Stimulated activated CD8-positive, alpha-beta memory T cell treated with anti-CD3 and anti-CD28 coated beads, Interleukin-4, amount 100 ng/mL, for 1 hour (primary cell): ENCODE measurements at places on chromosomes 7 and 10.
A peak's percentile ranks its signal among the peaks of the same experiment; 100 is the strongest.

GRCh38 chr7:94577357-94577756 lies 67.7 kb downstream of the CASD1 start:
- DNase-seq: no peak

DNA sequence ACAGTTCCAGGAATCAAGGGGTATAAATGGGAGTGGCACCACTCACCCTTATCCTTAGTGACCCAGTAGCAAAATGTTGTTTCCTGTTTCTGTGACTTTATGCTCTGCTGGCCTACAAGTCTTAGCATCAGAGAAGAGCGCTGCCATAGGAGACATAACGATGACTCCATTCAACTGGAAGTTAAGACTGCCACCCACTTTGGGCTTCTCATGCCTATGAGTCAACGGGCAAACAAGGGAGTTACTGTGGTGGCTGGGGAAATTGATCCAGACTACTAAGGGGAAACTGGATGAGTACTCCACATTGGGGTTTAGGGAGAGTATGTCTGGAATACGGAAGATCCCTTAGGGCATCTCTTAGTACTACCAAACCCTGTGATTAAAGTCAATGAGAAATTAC lies 40.6 kb upstream of the PIK3CG start:
- no peak for DNase-seq

GRCh38 chr10:63977329-63977923 lies 456.2 kb downstream of the REEP3 start:
- no peak for DNase-seq

DNA sequence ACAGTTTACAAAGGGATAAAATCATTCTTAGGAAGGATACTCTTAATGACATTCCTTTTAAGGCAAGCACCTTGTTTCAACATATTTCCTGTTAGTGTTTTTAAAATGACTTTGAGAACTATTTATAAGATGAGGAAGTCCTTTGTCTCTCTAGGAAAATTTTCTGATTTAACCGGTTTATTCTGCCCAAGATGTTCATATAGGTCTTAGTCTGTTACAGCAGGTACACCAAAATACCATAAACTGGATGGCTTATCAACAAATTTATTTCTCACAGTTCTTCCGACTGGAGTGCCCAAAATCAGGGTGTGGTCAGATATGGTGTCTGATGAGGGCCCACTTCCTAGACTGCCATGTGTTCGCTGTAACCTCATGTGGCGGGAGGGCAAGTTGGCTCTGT lies 77.9 kb downstream of the GSAP start:
- no peak for DNase-seq

DNA sequence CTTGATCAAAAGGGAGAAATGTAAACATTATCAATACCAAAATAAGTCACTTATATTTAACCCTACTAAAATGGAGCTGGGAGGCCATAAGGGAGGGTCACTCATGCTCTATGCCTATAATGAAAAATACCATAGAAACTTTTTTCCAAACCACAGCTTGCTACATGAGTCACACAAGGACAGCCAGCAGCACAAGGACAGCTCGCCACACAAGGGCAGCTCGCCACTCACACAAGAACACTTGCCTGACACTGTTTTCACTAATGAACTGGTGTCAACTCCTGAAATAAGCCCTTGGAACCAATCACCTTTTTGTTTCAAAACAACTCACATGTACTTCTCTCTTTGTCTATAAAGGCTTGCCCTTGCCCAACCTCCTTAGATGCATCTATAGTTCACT lies 43.3 kb downstream of the FRMPD2 start:
- no peak for DNase-seq

GRCh38 chr10:111037858-111038257 lies 39.0 kb upstream of the ADRA2A start:
- no peak for DNase-seq

DNA sequence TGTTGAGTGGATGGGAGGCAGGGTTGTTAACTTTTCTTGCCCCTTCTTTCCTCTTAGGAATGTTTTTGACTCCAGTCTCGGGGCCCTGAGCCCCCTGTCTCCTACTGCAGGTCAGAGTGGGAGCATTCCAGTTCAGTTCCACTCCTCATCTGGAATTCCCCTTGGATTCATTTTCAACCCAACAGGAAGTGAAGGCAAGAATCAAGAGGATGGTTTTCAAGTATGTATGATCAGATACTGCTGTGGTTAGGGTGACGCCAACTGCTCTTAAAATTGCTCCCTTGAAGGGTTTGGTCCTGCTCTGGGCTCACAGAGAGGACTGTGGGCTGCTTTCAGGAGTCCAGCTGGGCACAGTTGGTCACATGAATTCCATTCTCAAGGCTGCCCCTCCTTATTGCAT lies 22.0 kb downstream of the VWA2 start:
- DNase-seq: no peak

- no peak for DNase-seq
Measured at GRCh38 chr10:102120991-102121738, 997 bp upstream of the LDB1 start.

DNA sequence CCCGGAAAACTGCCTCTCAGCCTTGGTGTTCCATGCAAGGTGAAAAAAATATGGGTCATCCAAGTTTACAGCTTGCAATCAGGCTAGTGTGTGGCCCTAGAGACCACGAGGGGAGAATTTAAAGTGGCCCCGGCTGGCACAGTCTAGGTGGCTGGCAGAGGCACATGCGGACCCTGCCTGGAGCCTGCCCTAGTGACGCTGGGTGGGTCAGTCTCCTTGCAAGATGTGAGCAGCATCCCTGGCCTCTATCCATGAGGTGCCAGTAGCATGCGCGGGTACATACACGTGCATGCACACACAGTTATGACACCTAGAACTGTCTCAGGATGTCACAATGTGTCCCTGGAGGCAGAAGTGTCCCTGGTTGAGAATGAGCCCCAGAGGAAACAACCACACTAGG lies 22.4 kb upstream of the ZNF716 start:
- no peak for DNase-seq

DNA sequence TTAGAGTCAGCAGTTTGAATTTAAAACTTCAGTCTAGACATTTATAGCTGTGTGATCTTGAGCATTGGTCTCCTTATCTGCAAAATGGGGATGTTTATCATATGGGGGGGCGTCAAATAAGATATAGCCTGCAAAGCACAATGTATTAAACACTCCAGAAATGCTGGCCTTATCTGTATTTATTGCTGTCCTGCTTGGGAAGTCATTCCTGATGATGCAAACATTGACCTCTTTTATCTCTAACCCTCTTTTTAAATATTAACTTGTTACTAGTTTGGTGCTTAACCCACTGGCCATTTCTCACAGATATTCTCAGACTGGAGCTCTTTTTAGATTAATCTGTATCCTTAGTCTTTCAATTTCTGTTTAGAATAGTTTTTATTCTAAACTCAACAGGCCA lies 13.2 kb downstream of the MRPS33 start:
- DNase-seq: no peak

GRCh38 chr10:19449860-19450259 lies 366.4 kb upstream of the PLXDC2 start:
- no peak for DNase-seq

- no peak for DNase-seq
Measured at GRCh38 chr7:27245798-27246691, 3.4 kb downstream of the EVX1 start.

- DNase-seq: no peak
Measured at GRCh38 chr10:11442001-11442773, 169.3 kb downstream of the USP6NL start.

DNA sequence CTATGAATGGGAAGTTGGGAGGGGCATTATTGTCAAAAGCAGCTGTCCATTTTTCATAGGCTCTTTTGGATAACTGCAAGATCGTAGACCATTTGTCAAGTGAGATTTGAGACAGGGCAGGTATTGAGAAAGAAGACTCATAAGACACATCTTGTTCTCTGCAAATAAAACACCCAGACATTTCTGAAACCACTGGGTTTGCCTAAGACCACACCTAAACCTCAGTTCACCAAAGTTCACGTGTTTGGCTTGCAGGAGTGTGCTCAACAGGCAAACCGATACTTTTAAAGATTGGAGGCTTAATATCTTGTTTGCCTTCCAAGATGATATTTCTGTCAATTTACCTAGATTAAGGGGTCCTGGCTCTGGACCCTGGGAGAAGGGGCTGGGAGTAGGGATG lies 628.4 kb downstream of the CALN1 start:
- no peak for DNase-seq

- no peak for DNase-seq
Measured at GRCh38 chr10:109412353-109412752, 511.0 kb downstream of the XPNPEP1 start.

GRCh38 chr10:133008196-133008595 lies 65.8 kb upstream of the CFAP46 start:
- no peak for DNase-seq

- DNase-seq: no peak
Measured at GRCh38 chr10:19250546-19250945, 201.9 kb downstream of the MALRD1 start.

DNA sequence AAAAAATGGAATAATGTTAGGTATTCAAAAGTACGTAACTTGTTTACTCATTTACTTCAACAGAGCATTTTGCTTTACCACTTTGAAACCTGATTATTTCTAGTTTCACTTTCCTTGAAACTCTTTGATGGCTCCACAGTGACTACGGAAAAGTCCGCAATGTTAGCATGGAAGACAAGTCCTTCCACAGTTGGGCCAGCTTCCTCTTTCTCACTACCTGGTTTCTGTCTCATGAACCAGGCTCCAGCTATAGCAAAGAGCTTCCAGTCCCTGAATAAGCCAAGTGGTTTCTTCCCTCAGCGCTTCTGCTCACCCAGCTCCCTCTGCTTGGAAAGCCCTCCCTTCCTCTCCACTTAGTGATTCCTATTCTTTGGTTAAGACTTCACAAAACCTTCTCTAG lies 44.8 kb upstream of the SLC16A12 start:
- no peak for DNase-seq

DNA sequence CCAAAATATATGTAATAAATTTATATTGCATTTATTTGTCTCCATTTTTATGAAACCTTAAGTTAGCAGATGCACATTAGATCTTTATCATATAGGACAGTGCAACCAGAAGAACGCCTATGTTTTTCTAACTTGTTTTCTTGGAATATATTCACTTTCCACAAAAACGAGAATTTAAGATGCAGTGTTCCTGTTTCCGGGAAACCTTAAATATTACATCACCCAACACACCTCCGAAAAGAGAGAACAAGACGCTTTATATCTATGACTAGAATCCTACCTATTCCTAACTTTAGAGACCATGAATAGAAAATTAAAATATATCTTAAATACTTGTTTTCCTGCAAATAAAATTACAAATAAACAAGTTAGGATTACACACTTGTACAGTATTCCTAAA lies 1.9 kb downstream of the EZH2 start:
- DNase-seq: no peak

- DNase-seq: no peak
Measured at GRCh38 chr10:62924344-62924748, 108.2 kb upstream of the EGR2 start.

DNA sequence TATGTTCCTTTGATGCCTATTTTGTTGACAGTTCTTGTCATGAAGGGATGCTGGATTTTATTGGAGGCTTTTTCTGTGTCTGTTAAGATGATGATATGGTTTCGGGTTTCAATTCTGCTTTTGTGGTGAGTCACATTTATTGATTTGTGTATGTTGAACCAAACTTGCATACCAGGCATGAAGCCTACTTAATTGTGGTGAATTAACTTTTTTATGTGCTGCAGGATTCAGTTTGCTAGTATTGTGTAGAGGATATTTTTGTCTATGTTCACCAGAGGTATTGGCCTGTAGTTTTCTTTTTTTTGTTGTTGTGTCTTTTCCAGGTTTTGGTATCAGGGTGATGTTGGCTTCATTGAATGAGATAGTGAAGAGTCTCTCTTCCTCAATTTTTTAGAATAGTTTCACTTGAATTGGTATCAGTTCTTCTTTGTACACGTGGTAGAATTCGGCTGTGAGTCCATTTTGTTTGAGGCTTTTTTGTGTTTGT lies 345.9 kb downstream of the KIF20B start:
- no peak for DNase-seq

DNA sequence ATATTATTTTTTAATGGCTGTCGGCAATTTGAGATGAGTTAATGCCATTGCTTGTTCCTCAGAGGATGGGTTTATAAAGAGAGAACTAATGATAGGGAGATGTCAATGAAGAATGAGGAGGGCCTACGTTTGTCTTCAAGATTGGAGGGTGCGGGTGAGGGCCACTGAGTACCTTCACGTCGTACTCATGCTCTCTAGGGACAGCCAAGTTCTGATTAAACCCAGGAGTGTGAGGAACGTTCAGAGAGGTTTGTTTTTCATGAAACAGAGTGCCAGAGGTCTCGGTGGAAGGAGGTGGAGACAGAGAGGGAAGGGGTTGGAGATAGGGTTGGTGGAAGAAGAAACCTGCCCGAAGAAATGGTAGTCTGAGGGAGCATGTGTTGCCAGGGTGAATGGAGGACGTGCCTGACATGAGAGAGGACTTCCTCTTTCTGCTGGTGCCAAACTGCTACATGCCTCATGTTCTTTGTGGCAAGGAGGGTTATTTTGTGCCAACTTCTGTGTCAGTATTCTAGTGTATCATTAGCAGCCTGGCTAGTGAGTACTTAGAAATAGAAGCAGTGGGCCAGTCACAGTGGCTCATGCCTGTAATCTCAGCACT lies 8.9 kb downstream of the DHTKD1 start:
- DNase-seq: no peak

GRCh38 chr7:105141068-105141467 lies 127.1 kb downstream of the KMT2E start:
- DNase-seq: no peak

DNA sequence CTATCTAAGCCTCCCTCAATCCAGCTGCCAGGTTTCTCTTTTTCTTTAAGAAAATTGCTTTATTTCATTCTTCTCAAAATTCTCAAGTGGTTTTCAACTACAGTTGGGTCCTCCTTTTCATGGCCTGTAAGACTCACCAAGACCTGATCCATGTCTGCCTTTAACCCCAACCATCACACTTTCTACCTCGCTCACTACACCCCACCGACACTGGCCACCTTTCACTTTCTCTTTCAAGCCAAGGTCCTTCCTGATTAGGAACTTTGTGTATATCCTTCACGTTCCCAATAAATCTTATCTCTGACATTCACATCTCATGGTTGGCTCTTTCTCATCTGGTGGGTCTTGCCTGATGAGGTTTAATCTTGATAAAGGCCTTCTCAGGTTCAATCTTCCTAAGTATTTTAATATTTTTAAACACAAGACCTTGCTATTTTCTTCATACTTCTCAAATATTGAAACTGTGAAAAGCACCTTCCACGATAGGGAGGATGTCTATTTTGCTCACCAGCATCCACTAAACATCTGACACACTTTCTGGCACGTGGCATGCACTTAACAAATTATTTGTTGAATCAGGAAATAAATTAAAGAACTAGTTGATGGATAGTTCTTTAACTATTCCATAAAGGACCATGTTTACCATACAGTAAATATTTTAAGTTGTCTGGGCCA lies 624.8 kb downstream of the GRID1 start:
- no peak for DNase-seq

- DNase-seq: no peak
Measured at GRCh38 chr10:24432478-24433416, 223.8 kb downstream of the KIAA1217 start.

GRCh38 chr10:72335394-72336258 lies 19.1 kb downstream of the DNAJB12 start:
- no peak for DNase-seq

GRCh38 chr10:101297901-101298486 lies 56.0 kb upstream of the BTRC start:
- DNase-seq: peak; percentile 52

- DNase-seq: no peak
Measured at GRCh38 chr7:23383225-23383624, 84.1 kb downstream of the MALSU1 start.
